ENCODE measurements at places on chromosomes 3 and 15.

- DNase-seq = no peak
Measured at GRCh38 chr3:17204049-17204650, 319.4 kb downstream of the PLCL2 start.

- no peak for DNase-seq
Measured at GRCh38 chr15:27091270-27091940, 120.4 kb downstream of the GABRG3 start.

GRCh38 chr3:3771094-3771493, 28.1 kb upstream of the LRRN1 start:
- DNase-seq = no peak

- no peak for DNase-seq
Measured at GRCh38 chr3:73432023-73432705, 192.6 kb downstream of the PDZRN3 start.

DNA sequence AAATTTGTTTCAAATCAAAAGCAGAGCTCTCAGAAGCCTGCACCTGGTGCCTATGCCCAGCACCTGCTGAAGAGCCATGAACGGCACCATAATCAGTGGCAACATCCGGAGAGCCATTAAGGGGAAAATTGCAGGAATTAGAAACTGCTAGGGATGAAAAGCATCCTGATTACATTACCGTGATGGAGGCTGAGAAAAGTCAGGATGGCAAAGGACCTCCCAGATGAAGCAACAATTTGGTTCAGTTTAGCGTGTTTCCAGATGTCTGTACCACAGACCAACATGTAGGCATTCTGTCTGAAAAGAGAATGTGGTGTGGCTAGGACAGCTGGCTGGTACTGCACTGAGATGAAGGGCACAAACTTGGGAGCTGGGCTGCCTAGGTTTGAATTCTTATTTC, 106.1 kb downstream of the EOMES start:
- no peak for DNase-seq

Measured in CD4-positive, alpha-beta T cell treated with Interleukin-4 for 4 hours (primary cell).